ENCODE measurements at places on chromosomes 16 and 17.

- no peak for DNase-seq
Observed at GRCh38 chr17:78173097-78173715, 4.8 kb downstream of the SYNGR2 start.

- DNase-seq, result no peak
Observed at GRCh38 chr16:57803134-57803990, 1.1 kb upstream of the KIFC3 start.

GRCh38 chr17:35710950-35711349 is 20.5 kb upstream of the RASL10B start:
- DNase-seq, result no peak

DNA sequence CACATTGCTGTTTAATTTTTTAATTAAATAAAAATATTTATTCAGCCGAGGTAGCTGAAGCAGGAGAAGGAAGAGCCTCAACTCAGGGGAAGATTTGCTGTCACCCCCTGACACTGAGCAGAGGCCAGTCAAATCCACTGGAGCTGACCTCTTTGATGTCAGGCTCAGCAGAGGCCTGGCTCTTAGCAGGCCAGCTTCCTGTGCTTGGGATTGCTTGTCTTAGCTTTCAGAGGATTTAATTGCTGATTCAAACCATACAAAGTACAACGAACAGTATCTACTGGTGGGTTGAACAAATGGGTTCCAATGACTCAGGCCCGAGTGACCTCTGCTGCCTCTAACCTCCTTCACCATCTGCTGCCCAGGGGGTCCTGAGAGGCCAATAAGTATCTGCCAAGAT is 417.0 kb upstream of the HSBP1 start:
- DNase-seq, result no peak

GRCh38 chr16:87382023-87382785 is 1.4 kb downstream of the FBXO31 start:
- DNase-seq, result no peak

DNA sequence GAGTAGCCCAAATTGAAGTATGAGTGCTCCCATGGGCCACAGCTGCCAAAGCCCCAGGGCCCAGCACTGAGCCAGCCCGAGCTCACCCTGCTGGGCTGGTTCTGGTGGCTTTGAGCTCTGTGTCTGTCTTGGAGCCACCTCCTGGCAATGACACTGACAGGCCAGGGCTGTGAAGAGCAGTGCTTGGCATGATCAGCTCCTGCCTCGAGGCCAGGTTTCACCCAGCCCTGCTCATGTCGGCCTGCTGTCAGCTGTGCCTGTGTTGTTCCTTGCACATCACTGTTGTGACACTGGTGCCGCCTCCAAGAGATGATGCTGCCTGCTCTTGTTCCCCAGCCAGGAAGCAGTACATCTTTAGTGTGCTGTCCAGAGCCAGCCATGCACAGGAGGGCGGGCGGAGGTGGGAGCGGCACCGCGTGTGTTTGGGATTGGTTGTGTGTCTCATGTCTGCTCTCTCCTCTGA is 26.0 kb downstream of the PLD6 start:
- DNase-seq, result no peak

GRCh38 chr17:72438783-72439182 is 318.0 kb downstream of the SOX9 start:
- DNase-seq, result no peak

DNA sequence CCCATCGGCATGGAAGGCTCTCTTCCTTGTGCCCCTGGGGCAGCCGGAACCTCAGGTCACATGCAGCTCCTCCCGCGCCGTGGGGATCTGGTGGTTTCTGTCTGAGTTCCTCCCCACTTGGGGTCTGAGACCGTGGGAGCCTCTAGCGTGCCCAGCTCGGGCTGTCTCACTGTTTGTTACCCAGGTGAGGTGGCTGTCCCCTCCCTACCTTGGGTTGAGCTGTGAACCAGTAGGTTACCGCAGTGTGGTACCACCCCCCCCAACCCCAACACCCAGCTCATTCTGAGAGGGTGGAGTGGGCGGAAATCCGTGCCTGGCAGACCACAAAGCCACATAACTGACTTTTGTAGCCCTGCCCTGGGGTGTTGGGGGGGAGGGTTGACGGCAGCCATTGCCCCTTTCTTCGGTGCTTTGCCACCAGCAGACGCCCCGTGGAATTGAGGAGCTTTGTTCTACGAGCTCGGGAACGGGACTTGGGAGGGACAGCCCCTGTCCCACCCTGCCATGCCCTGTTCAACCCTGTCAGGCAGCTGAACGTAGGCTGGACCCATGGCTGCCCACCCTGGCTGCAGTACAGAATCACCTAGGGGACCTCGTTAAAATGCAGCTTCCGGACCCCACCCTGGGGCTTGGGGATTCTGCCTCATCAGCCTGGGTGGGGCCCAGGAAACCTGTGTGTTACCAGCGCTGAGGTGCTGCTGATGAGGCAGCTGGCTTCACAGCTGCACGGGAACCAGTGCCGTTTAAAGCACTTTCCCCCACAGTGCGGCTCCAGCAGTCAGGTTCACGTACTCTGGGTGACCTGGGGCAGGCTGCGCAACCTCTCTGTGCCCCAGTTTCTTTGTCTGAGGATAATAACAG is 18.5 kb downstream of the RAP1GAP2 start:
- no peak for DNase-seq

DNA sequence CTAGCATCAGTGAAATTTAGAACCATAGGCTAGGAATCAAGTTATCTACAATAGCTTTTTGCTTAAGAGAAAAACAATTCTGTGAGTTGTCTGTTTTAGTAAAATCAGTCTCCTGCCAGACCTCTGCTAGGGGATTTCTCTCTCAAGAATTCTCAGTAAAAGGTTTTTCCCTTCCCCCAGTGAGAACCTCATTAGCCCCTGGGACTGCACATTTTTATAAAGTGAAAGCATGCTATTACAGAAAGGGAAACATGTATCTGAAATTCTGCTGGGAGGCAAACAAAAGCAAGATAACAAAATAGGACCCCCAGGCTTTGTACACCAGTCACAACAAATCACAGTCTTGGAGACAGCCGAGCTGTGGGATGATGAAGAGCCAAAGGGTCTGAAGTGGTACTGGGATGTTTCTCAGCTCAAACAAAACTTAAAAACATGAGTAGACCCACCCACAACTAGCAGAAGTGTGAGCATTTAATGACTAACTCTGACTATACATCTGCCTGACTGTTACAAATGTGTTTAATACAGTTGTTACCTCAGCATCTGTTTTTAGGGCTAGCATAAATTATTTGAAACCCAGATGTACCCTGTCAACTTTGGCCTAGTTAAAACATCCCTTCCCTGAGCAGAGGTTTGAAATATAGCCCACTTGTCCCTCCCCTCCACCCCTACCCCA is 20.0 kb upstream of the GLG1 start:
- DNase-seq, result no peak

- no peak for DNase-seq
Observed at GRCh38 chr16:56732832-56733231, 2.9 kb downstream of the NUP93 start.

DNA sequence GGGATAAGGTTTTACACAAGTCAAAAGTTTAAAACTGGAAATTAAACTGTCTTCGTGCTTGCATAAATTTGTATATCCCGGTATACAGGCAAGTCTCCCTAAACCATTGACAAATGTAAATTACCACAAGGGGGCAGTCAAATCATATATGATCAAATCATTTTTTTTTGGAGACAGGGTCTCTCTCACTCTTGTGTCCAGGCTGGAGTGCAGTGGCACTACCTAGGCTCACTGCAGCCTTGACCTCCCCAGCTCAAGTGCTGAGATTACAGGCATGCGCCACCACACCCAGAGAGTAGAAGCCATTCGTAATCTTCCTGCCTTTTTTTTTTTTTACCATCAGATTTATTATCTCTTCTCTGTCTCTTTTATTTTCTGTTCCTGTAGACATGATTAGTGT is 18.5 kb downstream of the TOP2A start:
- DNase-seq, result peak; percentile 9

- no peak for DNase-seq
Observed at GRCh38 chr16:85991425-85991824, 92.5 kb downstream of the IRF8 start.

GRCh38 chr17:47800686-47801085 is 20.9 kb downstream of the OSBPL7 start:
- no peak for DNase-seq

DNA sequence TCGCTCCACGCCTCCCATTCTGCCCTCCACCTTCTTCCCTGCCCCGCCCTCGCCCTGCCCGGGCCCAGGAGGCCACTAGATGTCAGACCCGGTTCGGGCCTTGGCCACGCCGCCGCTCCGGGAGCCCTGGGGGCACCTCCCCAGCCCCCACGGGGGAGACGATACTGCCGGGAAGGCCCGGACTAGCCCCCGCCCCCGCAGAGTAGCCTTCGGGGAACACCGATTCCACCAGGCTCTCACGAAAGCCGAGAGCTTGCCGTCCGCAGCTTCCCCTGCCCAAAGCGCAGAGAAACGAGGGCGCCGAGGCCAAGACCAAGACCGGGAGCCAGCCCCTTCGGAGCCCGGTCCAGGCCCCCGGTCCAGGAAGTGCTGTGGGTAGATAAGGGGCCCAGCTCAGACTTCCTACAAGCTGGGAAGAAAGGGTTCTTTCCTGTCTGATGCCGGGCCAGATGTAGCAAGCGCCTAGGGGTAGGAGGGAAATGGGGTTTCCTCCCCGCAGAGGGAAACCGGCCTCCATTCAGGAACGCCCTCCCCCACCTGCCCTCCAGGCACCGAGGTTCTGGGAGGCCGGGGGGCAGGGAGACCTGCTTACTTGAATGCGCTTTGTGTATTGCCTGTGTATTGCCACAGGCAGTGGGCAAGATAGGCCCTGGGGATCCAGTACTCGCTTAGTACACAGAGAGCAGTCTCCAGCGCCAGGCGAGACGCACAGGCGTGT is 806 bp upstream of the CYB561 start:
- no peak for DNase-seq

DNA sequence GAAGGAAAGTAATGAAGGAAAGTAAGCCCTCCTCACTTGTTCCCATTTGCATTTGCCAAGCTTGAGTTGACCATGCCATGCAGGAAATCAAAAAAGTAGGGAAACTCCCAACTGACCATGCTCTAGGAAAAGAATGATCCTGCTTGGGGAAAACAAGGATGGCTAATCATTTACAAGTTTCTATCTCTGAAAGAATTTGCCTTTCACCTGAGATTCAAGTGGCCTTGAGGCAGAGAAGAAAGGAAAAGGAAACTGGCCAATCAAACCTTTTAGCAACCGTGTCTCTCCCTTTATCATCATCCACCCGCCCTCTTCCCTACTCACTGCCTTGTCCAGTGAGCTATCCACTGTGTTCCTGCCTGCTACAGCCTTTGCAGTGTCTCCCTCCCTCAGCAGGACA is 757.2 kb upstream of the SOX9 start:
- no peak for DNase-seq

GRCh38 chr16:28863929-28864793 is 518 bp downstream of the SH2B1 start:
- DNase-seq, result no peak

GRCh38 chr17:67290711-67291291 is 45.8 kb upstream of the HELZ start:
- DNase-seq, result no peak

- no peak for DNase-seq
Observed at GRCh38 chr16:21071741-21072140, 78.9 kb downstream of the DNAH3 start.

- no peak for DNase-seq
Observed at GRCh38 chr16:65760874-65761273, 605.6 kb upstream of the CDH5 start.

DNA sequence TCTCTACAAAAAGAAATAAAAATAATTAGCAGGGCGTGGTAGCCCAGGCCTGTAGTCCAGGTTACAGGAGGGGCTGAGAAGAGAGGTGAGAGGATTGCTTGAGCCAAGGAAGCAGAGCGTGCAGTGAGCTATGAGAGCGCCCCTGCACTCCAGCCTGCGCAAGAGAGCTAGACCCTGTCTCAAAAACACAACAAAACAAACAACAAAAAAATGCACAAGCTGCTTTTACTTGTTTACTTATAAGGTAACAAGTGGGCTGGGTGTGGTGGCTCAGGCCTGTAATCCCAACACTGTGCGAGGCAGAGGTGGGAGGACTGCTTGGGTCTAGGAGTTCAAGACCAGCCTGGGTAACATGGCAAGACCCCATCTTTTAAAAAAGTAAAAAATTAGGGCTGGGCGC is 1.7 kb downstream of the CYTH1 start:
- DNase-seq, result no peak

GRCh38 chr16:78244131-78244895 is 144.9 kb downstream of the WWOX start:
- DNase-seq, result no peak

DNA sequence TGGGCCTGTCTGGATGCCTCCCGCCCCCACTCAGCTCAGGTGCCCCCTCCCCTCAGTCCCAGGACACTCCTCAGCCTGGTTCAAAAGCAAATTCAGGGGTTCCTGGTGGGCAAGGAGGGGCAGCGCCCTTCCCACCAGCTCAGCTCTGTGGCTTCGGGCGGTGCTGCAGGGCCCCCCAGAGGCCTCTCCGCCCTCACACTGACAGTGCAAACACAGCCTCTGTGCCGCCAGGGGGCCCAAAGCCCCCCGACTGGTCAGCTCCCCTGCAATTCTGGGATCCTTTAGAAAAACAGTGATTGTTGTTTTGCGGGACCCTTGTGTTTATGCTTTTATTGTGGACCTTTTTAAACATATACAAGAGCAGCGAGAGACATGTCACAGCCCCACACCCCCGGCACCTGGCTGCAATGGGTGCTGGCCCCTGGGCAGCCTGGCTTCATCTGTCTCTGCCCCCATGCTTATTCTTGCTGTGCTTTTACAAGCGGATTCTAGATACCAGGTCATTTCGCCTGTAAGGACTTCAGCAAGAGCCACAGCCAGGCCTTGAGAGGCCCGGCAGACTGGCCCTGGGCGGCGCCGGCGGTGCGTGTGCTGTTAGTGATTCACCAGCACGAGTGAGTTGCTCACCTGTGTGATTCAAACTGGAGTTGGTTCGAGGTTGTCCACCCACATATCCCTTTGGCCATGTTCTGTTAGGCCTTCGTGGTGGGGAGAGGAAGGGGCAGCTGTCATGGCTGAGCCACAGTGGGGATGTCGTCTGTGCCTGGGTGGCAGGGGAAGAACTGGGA is 21.2 kb downstream of the ZNF469 start:
- DNase-seq, result no peak

- no peak for DNase-seq
Observed at GRCh38 chr16:88951989-88952388, 25.0 kb downstream of the CBFA2T3 start.

- DNase-seq, result no peak
Observed at GRCh38 chr16:82649766-82650165, 23.0 kb downstream of the CDH13 start.

All from HEK293T (cell line).